ENCODE measurements at places on chromosomes 1 and 21.

GRCh38 chr1:206513312-206514111, 6.2 kb downstream of the RASSF5 start:
- no peak for DNase-seq

- no peak for DNase-seq
Measured at GRCh38 chr1:109170035-109170764, 43.5 kb upstream of the SARS1 start.

- DNase-seq, result no peak
Measured at GRCh38 chr1:157403608-157404007, 148.7 kb downstream of the FCRL5 start.

- peak; percentile 33 for DNase-seq
Measured at GRCh38 chr1:211643324-211644212, 31.9 kb downstream of the NEK2 start.

GRCh38 chr1:232483826-232484225, 146.1 kb downstream of the SIPA1L2 start:
- no peak for DNase-seq
